Aorta (tissue), 5 donors: ENCODE measurements at places on chromosomes 13 and 19. TPM values are rescaled to one million over a fixed set of nuclear protein-coding genes. Genes with fewer than 3 reads are reported as not detected.

- no peak for DNase-seq
Observed at GRCh38 chr19:27974082-27974513, 1238.9 kb downstream of the UQCRFS1 start.

DNA sequence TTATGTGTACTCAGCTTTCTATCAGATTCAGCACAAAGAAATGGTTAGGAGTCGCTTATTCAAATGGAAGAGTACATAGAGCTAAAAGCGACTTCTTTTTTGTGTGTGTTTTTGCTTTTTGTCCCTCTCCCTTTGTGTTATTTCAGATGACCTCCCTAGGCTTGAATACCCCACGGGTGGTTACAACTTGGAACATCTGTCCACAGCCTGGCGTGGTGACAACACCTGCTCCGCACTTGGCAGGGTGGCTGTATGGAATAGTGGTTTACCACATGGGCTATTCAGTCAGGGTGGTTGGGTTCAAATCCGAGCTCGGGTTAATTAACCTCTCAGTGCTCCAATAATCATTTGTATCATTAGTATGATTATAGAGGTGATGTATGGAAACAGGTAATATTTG is 151.6 kb upstream of the FREM2 start:
- DNase-seq: no peak

Gene RNASEH2A
- 7.2 TPM for total RNA-seq

- no peak for DNase-seq
Observed at GRCh38 chr13:97263160-97263559, 41.0 kb downstream of the MBNL2 start.

DNA sequence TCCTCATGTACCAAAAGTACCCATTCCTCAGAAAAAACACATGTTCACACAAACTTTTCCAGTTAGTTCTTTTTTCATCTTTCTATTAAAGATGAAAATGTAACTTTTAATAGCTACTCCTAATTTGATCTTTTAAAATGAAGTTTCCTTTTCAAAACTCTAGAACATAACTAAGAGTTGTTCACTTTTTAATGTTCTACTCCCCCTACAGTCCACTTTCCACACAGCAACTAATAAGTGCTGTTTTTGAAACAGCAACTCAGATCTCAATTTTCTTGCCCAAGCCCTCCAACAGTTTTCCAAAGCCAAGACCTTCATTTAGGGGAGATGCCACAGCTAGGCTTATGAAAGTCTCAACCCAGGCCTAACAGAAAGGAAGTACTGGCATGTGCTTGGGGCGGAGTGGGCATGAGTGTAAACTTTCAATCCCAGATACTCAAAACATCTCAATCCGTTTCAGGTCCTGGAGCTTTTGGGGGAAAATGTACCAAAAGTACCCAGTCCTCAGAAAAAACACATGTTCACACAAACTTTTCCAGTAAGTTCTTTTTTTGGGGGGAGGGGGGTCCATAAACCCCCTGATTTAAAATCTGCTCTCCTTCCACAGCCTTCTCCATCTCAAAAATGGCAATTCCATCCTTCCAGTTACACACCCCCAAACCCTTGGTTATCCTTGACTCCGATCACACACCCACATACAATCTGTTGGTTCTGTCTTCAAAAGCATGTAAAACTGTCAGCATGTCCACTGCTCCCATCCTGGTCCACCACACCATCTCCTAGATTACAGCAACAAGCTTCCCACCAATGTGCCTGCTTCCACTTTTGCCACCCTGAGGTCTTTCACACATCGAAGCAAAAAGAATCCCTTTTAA is 2.0 kb downstream of the FBL start:
- DNase-seq: no peak

DNA sequence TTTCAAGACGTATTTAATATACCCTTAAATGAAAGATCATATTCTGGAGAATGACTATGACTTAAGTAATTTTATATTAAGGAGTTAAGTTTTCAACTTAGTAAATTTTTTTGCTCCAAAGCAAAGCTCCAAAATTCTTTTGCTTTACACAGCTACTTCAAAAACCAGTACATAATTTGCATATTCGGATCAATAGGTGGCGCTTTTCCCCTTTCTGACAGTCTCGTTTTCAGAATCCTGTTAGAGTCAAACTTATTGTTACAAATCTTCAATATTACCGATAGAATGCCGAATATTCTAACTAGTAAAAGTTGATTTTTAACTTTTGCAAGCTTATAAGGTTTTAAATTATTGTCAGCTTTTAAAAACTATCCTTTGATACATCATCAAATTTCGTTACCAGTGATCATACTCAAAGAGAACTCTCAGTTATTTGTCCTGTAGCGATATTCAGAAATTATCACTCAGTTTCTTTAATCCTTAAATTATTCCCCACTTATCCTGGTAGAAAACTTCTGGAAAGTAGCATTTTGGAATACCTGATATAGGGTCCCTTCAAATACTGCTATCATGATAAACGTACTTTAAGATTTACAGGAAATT is 852.7 kb upstream of the KLHL1 start:
- DNase-seq: no peak
